ENCODE measurements at places on chromosomes 12 and 14.

GRCh38 chr12:110084314-110085015, 36.1 kb upstream of the C12orf76 start:
- no peak for DNase-seq

- no peak for DNase-seq
Observed at GRCh38 chr14:54944737-54945391, 42.2 kb upstream of the GCH1 start.

DNA sequence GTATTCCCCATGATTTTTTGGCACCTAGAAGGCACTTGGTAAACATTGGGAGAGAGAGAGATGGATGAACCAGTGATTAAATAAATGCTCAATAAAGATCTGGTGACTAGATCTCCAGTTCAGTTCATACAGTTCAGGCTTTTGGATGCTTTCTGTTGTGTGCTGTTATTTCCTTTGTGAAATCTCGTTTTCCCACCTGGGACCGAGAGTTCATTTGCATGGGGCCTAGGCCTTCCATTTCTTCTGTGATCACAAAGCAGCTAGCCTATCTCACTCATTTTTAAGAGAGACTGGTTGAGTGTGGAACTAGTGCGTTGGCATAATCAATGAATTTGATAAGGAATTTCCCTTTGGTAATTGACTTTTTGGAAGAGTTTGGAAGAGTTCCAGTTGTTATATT, 104.0 kb downstream of the VRK1 start:
- DNase-seq = no peak

- no peak for DNase-seq
Observed at GRCh38 chr14:32846821-32847365, 91.8 kb upstream of the NPAS3 start.

- DNase-seq = no peak
Observed at GRCh38 chr12:113831016-113831415, 135.1 kb downstream of the RBM19 start.

DNA sequence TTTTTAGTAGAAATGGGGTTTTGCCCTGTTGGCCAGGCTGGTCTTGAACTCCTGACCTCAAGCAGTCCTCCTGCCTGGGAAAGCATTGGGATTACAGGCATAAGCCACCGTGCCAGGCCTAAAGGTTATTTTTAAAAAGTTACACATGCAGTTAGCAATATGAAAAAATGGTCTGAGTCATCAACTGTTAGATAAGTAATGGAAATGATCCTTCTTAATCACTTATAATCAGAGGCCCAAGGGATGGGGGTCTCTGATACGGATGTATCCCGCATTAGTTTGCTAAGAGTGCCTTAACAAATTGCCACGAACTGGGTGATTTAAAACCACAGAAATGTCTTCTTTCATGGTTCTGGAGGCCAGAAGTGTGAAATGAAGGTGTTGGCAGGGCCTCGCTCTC, 54.1 kb upstream of the FERMT2 start:
- DNase-seq = no peak

- no peak for DNase-seq
Observed at GRCh38 chr14:44847526-44848309, 114.0 kb downstream of the KLHL28 start.

GRCh38 chr12:40034156-40034555, 71.7 kb downstream of the SLC2A13 start:
- DNase-seq = no peak

DNA sequence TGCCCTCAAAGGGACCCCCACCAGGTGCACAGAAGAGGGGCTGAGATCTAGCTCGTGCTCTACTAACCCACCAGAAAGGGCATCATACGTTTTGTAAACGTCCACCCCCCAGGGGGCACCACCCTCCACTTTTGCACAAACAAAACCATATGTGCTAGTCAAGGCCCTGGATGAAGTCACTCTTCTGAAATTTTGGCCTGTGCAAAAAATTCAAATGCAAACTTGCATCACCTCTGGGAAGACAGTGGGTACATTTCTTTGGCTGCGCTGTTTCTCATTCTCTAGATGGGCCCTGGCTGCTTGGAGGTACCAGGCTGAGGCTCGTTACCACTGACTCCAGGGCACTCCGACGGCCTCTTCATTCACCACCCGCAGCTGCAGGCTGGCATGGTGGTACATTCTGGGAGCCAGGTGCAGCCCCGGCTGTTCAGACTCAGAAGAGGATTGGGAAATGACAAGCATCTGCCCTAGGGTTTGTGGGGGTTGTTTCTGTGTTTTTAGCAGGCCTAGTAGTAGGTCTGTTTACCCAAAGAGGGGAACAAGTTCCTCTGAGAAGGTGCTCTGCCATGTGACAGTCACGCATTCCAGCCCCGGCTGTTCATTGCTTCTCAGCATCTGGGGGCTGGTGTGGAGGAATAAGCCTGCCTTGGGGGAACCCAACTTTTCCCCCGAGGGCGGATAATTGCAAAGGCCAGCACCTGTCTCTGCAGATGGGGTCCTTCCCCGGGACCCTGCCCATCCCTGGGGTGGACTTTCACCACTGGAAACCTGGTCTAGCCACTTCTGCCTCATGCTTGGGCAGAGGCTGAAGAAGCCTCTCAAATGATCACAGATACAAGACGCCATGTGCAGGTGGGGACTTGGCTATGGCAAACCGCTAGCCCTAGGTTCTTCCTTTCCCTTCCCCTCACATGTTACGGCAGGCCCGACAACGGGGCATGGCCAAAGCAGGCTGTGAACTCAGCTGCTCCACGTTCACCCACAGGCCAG, 147.6 kb downstream of the DPF3 start:
- DNase-seq = no peak

DNA sequence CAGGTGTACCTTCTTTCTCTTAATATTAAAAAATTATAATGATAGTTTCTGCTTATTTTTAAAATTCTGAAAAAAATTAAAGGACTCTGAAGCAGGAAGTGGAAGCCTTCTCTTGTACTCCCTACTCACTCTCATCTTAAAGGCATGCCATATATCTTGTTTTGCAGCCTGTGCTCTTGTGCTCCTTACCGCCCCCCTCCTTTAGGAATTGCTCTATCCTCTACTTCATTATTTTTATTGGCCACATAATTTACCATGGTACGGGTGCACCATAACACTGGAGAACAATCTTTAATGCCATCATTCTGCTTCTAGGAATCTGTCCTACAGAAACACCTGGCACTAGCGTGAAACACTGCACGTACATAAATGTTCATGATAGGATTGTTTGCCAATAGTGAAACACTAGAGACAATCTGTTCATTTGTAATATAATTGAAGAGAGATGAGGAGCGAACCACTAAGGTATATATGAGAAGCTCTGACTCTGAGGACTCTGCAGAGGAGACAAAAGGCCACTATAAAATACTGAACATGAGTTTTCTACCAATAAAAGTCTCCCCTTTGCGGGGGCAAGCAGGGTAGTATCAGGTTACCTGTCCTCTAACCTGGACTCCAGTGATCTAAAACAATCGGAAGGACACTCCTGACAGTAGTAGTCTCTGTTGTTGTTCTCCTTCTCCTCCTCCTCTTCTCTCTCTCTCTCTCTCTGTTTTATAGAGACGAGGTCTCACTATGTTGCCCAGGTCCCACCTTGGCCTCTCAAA, 6.3 kb upstream of the NYNRIN start:
- no peak for DNase-seq

- peak; percentile 36 for DNase-seq
Observed at GRCh38 chr14:59630288-59630963, 53.8 kb upstream of the CCDC175 start.

DNA sequence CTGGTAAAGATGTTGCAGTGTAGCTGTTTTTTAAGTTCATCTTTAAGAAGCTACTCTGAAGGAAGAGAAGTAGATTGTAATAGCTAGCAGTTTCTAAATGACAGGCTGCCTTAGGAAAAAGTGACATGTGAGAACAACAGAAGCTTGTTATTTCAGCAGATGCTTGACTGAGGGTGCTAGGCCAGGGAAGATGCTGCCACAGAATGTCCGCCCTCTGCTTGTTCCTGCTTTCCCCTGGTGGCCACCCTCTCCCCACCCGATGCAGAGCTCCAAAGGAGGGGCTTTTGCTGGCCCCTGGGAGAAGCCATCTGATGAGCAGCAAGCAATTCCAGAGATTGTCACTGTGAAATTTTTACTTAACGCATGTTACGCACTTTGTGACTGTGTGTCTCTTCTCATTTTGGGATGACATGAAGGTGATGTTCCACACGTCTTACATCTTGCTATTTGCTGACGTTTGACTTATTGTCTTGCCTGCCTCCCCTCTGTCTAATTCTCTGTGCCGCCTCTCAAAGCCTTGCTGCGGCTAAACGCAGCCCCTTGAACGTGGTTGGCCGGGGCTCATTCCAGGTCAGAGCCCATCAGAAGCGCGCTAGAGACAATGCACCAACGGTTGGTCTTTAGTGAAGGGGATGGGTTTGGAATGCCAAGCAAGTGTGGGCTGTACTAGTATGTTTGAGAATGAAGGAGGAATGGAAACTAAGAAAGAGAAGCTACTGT, 44.8 kb downstream of the WDR20 start:
- no peak for DNase-seq

DNA sequence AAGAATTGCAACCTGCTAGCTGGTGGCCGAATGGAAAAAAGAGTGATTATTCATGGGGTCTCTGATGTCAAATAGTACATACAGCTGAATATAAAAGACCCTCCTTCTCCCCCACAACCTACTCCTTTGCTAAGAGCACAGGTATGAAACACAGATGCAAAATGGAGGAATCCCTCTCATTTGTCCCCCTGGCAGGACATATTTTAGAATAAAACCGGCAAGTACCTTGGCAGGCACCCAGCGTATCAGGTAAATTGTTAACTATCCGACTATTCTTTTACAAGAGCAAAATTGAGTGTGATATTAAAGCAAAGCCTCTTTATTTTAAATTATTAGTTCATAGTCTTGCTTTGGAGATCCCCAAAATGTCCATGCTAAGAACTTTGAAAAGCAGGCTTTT, 73.7 kb upstream of the USP44 start:
- no peak for DNase-seq

DNA sequence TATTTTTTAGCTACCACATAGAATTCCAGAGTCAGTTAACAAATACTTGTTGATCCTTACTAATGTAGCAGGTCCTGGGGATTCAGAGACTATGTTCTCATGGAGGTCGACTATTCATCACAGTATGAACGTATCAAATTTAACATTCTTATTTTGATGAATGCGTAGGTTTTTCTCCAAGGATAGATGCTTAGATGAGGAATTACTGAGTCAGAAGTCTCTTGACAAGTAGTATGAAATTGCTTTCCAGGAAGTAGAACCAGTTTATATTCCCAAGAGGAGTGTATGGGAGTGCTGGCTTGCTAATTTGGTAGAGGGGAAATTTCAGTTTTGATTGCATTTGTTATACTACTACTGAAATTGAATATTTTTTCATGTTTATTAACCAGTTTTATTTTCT, 42.8 kb upstream of the CRADD start:
- no peak for DNase-seq

- no peak for DNase-seq
Observed at GRCh38 chr12:114265036-114265435, 140.9 kb downstream of the TBX5 start.

GRCh38 chr14:92760524-92760805, 12.0 kb upstream of the LGMN start:
- DNase-seq = no peak

DNA sequence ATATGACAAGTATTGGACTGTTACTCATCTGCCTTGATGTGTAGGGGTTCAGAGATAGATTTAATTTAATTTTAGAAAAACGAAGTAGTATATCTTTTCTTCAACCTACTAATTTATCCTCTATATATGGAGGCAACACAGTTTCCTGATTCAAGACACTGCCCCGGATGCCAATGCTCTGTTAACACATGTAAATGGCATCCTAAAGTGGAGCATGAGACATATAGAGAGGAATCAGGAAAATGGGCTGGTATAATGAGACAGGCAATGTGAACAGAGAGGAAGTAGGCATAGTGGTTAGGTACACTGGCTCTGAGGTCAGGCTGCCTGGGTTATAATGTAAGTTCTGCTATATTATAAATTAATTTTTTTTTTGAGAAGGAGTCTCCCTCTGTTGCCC, 85.6 kb downstream of the OTOGL start:
- DNase-seq = peak; percentile 14

DNA sequence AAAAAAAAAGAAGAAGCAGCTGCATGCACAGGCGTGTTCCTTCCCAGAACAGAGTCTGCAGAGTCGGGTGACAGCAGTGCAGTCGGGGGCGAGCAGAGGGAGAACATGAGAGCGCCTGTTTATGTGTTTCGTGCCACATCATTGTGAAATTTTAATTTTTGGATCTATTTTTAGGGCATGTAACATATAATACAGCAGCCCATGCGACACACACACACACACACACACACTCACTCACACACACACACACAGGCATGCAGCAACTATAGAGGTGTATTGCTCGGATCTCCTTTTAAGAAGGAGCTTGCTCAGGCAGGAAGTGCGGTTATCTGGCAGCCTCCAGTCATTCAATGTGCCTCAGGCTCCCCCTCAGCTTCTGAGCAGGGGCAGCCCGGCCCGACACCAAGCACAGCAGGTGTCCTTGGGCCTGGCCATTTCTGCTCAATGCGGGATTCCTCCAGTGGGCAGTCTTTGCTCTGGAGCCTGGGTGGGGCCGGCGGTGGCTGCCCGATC, 71.8 kb downstream of the ZNF664 start:
- peak; percentile 31 for DNase-seq

DNA sequence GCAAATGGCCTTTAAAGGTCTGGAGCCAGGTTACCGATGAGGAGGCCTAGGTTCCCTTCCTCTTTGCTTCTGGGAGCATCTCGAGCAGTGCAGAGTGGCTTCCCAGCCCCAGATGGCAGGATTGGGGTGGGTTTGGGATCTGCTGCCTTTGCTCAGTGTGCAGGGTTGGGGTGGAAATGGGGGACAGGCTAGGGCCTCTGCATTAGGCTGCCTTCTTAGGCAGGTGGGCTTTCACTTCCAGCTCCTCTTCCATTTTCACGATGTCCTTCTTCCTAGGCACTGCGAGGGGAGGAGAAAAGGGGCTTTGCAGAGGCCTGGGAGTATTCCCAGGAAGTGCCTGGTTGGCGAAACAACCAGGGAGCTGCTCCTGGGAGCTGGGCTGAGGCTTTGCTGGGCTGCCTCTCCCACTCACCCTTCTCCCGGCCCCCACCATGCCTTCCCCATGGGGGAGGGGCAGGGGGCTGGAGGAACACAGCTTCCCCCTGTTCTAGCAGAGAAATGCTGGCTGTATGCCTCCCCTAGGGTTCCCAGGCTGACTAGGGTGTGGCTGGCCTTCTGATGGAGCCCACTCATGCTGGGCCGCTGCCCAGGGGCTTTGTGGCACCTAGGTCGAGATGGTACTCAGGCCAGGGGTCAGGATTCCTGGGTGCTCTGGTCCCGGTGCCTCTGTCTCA, 2.4 kb downstream of the NR4A1 start:
- DNase-seq = no peak

- DNase-seq = no peak
Observed at GRCh38 chr12:49990273-49990672, 17.5 kb downstream of the AQP6 start.

DNA sequence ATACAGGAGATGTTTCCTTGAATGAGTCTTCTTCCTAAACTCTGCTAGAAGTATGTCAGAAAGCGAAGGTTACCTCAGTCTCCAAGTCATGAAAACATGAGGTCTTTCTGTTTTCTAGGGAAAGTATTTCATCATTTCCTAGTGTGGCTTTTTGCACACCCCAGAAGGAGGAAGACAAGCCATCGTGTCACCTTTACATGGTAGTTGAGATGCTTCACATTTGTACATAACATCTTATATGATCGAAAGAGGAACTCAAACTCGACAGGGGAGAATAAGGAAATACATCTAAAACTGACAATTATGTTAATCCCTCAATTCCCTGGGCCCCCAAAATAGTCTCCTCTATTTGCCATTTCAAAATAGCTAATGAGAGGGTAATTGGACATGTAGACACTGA, 214.1 kb upstream of the PLEKHG7 start:
- DNase-seq = no peak
